ENCODE measurements at places on chromosomes 6 and 20.

GRCh38 chr20:50514750-50515149, 4.6 kb downstream of the PTPN1 start:
- DNase-seq, result no peak

DNA sequence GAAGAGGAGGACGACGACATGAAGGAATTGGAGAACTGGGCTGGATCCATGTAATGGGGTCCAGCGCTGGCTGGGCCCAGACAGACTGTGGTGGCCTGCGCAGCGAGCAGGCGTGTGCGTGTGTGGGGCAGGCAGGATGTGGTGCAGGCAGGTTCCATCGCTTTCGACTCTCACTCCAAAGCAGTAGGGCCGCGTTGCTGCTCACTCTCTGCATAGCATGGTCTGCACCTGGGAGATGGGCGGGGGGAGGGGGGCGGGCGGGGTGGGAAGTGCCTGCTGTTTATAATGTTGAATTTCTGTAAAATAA, 42.3 kb downstream of the CHMP4B start:
- DNase-seq, result no peak

DNA sequence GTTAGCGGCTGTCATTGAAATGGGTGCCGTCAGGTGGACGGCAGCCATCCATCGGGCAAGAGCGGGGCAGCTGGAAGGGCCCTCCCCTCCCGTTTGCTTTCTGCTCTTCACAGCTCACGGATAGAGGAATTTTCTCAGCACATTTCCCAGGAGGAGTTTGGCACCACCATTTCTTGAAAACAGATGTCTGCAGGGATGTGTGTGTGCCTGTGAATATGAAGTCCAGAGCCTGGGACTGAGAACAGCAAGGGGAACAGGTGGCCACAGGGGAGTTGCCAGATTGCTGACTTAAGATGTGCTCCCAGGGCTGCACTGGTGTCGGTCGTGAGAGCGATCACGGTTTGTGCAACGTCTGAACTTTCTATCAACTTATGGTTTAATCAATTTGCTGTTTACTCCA, 22.1 kb upstream of the ECI2 start:
- no peak for DNase-seq

DNA sequence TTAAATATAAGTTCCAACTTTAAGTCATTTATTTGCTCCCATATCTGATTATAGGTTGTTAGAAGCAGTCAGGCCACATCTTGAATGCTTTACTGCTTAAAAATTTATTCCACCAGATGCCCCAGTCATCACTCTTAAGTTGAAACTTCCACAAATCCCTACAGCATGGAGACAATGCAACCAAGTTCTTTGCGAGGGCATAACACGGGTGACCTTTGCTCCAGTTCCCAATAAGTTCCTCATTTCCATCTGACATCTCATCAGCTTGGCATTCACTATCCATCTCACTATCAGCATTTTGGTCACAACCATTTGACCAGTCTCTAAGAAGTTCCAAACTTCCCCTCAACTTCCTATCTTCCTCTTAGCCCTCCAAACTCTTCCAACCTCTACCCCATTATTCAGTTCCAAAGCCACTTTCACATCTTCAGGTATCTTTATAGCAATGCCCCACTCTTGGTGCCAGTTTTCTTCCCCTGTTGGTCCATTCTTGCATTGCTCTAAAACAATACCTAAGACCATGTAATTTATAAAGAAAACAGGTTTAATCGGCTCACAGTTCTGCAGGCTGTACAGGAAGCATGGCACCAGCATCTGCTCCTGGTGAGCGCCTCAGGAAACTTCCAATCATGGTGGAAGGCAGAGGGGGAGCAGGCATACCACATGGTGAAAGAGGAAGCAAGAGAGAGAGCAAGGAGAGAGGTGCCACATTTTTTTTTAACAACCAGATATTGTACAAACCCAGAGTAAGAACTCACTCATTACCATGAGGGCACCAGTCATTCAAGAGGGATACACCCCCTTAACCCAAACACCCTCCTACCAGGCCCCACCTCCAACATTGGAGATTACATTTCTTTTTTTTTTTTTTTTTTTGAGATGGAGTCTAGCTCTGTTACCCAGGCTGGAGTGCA, 15.9 kb upstream of the ITPR3 start:
- no peak for DNase-seq

DNA sequence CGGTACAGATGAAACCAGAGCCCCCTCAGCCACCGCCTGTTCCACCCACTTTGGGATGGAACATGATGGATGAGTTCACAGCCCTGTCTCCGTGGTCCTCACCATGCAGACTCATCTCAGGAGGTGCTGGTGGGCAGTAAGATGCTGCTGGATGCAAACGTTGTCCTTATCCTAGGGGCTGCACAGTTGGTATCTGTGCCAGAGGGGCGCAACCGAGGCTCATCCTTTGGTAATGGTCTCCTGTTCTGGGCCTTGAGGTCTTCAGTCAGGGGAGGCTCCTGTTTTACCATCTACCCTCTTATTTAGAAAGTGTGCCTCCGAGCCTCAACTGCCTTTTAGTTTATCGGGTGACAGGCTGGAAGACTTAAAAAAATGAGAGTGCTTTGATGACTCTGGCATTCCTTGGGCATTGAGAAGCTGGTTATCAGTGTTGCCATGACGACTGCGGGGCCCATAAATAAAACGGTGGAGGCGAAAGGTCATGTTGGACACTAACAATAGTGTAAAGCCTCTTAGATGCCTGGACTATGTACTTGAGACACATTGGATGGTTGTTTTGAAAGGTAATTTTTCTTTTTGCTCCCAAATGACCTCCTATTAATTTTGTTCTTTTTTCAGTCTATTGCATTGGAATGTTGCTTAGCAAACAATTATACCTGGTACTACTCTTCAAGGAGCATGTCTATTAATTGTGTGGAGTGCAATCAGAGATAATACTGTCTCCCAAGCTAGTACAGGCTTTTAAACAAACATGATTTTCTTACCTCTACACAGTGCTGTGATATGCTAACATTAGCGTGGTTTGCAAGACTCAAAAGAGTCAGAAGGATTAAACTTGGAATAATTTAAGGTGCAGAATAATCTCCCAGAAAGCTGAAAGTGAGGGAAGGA, 74.2 kb upstream of the DSP start:
- DNase-seq, result peak; percentile 20

DNA sequence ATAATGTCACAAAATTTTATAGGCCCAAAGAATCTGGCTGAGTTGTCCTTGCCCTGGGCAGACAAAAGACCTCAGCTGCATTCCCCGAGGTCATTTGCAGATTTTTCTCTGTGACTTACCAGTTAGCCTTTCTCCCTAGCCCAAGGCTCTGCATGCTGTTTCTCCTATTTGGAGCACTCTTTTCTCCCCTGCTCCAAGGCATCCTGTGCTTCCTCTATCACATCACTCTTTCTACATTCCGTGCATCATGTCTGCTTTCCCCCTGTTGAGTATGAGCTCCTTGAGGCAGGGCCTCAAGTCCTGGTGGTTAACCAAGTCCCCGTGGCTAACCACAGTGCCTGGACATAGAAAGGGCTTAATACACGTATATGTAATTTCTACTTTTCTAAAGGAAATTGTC, 593 bp upstream of the GSTA3 start:
- no peak for DNase-seq

- no peak for DNase-seq
These were observed 95.1 kb upstream of the SASH1 start for GRCh38 chr6:148247386-148248063.

DNA sequence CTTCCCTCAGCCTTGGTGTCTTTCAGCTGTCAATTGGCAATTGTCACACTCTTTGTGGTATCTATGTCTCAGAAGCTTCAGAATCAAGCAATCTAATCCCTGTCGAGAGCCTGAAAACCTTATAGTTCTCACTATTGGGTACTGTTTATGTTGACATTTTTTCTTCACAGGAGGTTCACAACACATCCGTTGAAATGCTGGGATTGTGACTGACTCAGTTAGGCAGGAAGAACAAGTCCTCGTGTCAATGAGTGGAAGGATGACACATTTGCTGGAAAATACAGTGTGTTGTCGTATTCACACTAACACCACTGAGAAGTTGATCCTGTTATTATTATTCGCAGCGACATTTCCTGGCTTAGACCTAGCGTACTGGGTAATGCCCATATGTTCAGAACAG, 163.9 kb upstream of the CITED2 start:
- no peak for DNase-seq
